OCI-LY7 (cell line): ENCODE measurements at places on chromosomes 6 and 20. TPM values are rescaled to one million over a fixed set of nuclear protein-coding genes. Genes with fewer than 3 reads are reported as not detected.

C20orf204 gene
- 5.9 and 6.7 TPM in 2 replicates for total RNA-seq

DACT2 gene
- not detected in 2 replicates for total RNA-seq

PPP2R5D gene
- 35.6 and 39.5 TPM in 2 replicates for total RNA-seq

ADGRB3 gene
- total RNA-seq: not detected in 2 replicates

SLC52A3 gene
- total RNA-seq: not detected in 2 replicates

GNAS gene
- total RNA-seq: 913 and 950 TPM in 2 replicates

SOX4 gene
- 58.1 and 78.1 TPM in 2 replicates for total RNA-seq

PDE10A gene
- not detected in 2 replicates for total RNA-seq

RSPO3 gene
- total RNA-seq: not detected in 2 replicates

GPX5 gene
- not detected in 2 replicates for total RNA-seq

RNF217 gene
- not detected in 2 replicates for total RNA-seq

NKX2-2 gene
- not detected in 2 replicates for total RNA-seq

HLA-DQA1 gene
- 31.2 and 32.3 TPM in 2 replicates for total RNA-seq

CALHM5 gene
- not detected in 2 replicates for total RNA-seq

MOCS1 gene
- total RNA-seq: not detected in 2 replicates

TUBB2B gene
- 0.27 and 0.33 TPM in 2 replicates for total RNA-seq

MEI4 gene
- total RNA-seq: not detected in 2 replicates

MLN gene
- not detected in 2 replicates for total RNA-seq
